ENCODE measurements at places on chromosomes 2 and 18.

GRCh38 chr2:231528636-231529030, 1.6 kb downstream of the NMUR1 start:
- no peak for DNase-seq

- DNase-seq: no peak
These were observed 3.9 kb downstream of the SKOR2 start for GRCh38 chr18:47247416-47248114.

- DNase-seq: no peak
These were observed 52.8 kb upstream of the PTMA start for GRCh38 chr2:231655488-231655887.

DNA sequence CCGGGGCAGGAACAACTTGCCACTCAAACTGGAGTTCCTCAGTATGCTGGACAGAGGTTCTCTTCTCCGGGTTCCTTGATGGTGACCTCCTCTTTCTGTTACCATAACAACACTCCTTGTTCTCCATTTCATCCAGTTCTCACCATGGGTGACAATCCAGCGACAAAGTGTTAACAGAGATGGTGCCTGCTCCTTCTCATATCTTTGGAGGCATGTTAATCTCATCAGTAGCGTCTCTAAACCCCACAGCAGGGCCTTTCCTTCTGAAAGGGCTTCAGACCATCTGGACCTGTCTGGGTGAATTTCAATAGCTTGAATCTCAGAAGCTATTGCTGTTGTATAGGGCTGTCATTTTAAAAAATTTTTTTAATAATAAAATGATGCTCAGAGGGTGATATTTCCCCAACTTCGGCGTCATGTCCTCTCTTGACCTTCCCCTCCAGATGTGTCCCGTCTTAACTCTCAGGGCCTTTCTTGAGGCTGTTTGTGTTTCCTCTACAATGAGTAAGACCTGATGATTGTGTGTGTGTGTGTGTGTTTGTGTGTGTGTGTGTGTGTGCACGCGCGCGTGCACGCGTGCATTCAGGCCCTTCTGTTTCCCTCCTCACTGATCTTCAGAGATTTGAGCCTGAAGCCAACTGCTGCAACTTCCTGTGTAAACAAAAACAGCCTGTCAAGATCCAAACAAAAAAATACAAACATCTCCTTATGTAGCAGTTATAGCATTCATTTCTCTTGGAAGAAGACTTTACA, 24.3 kb upstream of the CETN1 start:
- no peak for DNase-seq

GRCh38 chr2:240351088-240351741, 84.2 kb upstream of the GPC1 start:
- no peak for DNase-seq

GRCh38 chr2:230887342-230887741, 22.6 kb downstream of the ITM2C start:
- no peak for DNase-seq

GRCh38 chr2:1751767-1752725, 7.7 kb upstream of the PXDN start:
- no peak for DNase-seq

- DNase-seq: peak; percentile 51
These were observed 5.3 kb upstream of the CTAGE1 start for GRCh38 chr18:22422909-22423548.

GRCh38 chr2:12264146-12264545, 452.6 kb upstream of the TRIB2 start:
- DNase-seq: no peak

- DNase-seq: no peak
These were observed 109.1 kb upstream of the ID2 start for GRCh38 chr2:8572712-8573233.

DNA sequence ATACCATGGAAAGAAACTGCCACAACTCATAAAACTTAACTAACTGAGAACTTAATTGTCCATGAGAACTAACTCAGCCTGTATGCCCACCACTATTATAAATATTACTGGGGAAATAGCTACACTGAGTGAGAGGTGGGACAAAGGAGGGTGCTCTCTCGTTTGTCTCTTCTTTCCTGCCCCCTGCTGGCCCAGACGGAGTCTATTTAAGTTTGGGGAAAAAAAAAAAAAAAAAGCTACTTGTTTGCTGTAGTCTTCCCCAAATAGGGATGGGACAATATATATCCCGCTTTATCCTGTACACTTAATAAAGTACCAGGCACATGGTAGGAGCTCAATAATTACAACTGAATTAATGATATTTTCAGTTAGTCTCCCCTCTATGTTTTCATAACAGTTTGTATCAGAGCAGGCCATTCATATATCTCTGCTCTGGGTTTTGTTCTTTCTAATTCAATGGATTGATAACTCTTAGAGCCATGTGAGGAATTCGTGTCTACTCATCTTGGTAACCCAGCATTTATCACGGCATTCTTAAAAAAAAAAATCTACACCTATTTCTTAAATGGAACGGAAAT, 647.6 kb upstream of the PKDCC start:
- no peak for DNase-seq

- DNase-seq: no peak
These were observed 474.6 kb downstream of the SLC4A3 start for GRCh38 chr2:220101980-220102379.

DNA sequence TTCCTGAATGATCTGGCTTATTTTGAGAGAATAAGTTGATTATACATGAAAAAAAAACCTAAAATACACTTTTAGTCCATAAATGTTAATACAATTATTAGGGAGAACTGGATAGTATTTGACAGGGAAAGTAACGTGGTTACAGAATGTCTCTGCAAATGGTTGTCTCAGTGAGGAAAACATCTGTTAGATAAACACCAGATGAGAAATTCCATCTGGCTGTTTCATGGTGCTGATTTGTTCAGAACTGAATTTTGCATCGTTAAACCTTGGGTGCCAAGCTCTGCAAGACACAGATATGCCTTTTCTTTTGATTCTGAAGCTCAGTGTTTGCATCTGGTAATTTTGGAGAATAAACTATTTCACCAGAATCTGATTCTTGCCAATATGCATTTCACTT, 90.4 kb downstream of the SCN3A start:
- DNase-seq: no peak

All from GM04504 (cell line).